ENCODE measurements at places on chromosomes 2 and 18.

- no peak for DNase-seq
Measured at GRCh38 chr2:148653437-148653836, 8.9 kb downstream of the EPC2 start.

DNA sequence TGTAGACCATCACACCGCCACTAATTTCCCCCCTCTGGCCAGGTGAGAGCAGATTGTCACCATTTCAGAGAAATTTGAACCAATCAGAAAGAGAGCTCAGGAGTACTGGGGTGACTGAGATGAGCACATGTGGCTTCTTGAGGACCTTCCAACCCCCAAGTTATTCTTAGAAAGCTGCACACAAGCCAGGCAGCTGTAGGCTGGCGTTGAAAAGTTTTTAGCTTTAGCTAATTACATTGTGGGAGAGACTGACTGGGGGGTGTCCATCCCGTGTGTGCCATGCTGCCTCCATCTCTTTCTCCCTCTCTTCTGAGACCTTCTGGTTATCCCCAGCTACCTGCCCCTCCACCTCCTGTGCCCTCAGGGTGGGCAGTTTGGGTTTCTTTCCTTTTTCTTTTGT is 154.0 kb downstream of the AGAP1 start:
- no peak for DNase-seq

DNA sequence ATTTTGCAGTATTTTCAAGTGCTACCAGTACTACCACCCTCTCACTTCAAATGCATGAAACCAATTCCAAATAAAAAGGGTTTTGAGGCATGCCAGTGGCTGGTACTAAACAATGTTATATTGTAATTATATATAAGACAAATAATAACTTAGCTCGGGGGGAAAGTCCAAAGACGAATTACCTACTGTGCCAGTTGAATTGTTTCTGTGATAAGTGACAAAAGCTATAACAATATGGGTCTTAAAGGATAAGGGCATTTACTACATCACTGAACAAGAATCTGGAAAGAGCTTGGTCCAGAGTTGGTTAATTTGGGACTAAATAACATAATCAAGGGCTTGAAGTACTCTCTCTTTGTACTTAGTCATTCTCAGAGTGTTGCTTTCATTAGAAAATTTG is 404.7 kb upstream of the CHAC2 start:
- DNase-seq = no peak

DNA sequence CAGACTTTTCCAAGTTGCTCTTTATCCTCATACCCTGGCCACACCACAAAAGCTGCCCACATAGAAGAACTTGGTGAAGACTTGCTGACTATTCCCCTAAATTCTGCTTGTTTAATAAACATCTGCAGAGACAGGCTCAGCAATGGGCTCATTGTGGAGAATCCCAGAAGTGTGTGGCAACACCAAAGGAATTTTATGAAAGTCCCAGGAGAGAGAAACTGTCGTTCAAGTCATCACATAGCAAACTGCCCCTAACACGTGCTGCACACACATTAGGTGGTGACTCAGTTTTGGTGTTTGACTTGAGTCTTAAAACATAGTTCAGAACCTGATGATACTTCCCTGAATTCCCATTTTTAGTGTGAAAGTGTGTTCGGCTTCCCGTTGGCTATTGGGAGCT is 38.6 kb downstream of the CYP1B1 start:
- DNase-seq = no peak

GRCh38 chr2:58560531-58560930 is 319.4 kb upstream of the FANCL start:
- DNase-seq = no peak

DNA sequence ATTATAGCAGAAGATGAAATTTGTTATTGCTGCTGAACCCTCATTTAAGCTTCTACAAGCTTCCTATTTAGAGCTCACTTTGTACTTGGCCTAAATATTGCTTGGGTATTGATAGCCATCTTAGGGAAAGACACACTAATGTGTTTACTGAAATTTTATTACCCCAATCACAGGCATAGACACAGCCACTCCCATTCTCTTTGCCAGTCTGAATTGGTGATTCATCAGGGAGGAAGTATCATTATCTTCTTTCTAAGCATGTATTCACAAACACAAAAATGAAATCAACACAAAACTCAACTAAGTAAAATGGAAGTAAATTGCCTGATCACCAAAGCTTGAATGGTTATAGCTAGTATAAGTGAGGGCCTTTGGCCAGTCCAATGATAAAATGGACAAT is 666.3 kb downstream of the TSN start:
- DNase-seq = no peak

DNA sequence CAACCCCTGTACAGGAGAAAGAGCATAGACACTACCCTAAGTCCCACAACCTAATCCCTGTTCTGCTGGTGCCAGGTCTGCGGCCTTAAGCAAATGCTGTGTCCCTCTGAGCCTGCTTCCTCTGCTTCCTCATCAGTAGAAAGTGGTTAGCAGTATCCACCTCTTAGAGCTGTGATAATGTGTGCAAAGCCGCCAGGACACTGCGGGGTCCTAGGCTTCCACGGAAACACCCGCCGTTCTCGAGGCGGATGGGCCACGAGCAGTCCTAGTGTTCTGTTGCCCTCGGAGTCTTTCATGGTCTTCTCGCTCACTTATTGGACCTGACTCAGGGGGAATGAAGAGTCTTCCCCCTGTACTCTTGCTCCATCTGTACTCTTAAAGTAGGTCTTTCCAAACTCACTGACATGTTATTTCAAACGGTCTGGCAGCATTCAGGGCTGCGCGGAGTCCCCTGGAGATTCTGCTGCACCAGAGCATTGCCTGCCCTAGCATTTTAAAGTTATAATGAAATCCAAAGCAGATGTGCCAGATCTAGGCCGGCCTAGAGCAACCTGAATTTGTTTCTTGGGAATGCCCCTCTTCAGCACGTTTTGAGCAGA is 107.2 kb upstream of the ZNF236 start:
- DNase-seq = no peak

- no peak for DNase-seq
Measured at GRCh38 chr2:8761529-8762164, 75.8 kb downstream of the KIDINS220 start.

- DNase-seq = no peak
Measured at GRCh38 chr2:54577944-54578647, 122.0 kb downstream of the SPTBN1 start.

GRCh38 chr2:25479761-25480160 is 138.0 kb upstream of the DNMT3A start:
- DNase-seq = no peak

DNA sequence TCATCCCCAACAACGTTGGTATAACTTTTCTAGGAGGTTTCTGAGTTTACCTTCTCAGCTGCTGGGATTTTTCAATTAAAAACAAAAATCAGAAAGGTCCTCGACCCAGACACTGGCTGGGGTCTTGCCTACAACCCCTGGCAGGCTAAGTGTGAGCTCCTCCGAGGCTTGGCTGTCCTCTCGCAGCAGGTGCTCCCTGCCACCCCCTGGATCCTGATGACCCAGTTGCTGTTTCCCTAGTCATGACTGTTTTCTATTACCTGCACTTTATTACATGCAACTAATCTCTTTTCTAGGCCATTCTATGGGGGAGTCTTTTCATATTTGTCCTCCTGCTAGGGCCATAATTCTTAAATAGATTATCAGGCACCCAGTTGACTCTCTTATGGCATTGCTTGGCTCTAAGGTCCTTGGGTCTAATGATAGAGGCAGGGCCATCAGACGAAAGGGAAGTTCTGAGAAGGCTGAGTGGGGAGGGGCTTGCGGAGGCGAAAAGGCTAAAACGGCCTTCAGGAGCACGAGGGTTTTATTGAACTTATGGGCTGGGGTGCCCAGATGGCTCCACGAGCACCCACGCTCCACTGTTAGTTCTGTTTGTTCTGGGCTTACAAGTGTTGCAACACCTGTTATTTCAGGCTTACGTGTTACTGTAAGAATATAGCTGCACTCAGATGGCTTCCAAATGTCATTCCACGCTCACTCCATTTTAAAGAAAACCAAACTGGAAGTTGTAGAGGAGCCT is 166.0 kb downstream of the NCK2 start:
- no peak for DNase-seq

GRCh38 chr18:6646801-6647200 is 82.7 kb upstream of the ARHGAP28 start:
- DNase-seq = no peak

GRCh38 chr2:174482854-174483253 is 4.0 kb downstream of the GPR155 start:
- no peak for DNase-seq

- DNase-seq = no peak
Measured at GRCh38 chr2:105822186-105822585, 77.5 kb downstream of the NCK2 start.

DNA sequence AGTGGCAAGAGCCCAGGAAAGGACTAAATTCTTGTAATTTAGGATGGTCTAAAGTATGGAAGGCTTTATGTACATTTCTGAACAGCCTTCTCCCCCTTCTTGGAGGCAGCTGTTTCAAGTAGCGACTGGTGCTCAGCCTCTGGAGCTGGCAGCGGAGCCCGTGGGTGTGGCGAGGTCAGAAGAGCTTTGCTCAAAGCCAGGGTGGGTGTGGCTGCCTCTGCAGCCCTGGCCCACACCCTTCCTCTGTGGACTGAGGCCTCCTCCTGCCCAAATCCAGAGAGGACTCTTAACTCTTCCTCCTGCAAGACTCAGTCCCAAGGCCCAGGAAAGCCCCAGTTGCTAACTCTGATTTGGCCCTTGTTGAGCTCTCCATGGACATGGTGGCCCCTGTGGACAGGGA is 202.1 kb upstream of the REV1 start:
- DNase-seq = no peak

DNA sequence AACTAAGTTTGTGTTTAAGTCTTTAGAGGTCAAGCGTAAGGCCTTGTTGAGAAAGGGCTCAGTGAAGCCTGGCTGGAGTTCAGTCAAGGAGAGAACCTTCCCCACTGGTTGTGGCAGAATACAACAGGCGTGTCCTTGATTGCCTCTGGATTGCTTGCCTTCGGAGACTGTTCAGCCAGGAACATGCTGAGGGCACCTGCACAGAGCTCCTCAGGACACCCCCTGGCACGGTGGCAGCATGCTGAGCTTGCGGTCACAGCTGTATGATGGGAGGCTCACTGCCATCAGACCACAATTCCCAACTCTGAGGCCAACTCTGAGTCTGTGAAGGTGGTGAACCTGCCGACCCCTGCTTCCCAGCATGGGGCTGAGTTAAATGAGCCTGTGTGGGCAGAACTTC is 130.0 kb downstream of the LPIN1 start:
- DNase-seq = no peak

DNA sequence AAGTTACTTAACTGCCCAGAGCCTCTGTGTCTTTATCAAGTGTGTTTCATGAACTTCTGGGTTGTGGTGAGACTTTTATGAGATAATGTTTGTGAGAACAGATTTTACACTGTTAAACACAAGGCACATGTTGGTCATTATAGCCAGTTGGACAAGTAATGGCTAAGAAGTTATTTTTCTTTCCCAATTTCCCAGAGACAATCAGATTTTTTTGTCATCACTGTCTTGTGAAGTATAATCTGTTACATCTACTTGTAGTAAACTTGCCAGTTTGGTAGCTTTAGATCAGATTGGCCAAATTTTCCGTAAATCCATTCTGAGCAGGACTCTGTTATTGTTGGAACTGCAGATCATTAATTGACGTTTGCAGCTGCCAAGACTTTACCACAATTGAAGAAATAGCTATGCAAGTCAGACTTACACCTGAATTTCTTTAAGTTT is 838.8 kb downstream of the SLC4A3 start:
- no peak for DNase-seq

DNA sequence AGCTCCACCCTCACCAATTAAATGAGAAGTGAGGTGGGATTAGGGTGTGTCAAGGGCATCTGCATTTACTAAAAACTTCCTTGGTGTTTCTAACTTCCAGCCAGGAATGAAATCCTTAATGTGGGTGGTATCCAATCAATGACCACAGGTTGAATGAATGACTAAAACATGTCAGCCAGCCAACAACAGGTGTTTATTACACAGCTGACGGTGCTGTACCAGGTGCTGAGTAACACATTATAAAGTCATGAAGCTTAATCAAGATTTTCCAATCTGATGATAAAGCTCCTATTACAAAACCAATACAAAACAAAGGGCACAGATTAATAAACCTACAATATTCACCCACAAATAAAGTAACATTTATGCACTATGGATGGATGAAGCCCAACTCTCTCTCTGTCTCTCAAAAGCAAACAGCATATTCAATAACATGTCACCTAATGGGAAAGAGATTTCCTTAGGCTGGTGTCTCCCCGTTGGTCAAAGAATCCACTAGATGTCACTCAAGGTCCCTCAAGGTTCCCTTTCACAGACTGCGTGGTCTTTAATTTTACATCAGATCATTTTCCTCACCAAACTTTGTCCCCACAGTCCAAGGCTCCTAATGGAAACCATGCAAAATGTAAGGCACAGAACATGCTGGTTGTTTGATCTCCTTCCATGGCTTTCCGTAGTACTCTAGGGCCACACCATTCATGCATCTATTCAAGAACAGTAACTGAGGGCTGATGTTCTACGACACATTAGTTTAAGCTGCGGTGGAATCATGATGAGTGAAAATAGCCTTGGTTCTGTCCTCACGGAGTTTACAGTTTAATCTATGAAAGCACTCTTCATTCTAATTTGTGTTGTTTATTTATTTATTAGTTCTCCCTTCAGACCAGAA is 6.4 kb upstream of the PTPN4 start:
- DNase-seq = peak; percentile 5

DNA sequence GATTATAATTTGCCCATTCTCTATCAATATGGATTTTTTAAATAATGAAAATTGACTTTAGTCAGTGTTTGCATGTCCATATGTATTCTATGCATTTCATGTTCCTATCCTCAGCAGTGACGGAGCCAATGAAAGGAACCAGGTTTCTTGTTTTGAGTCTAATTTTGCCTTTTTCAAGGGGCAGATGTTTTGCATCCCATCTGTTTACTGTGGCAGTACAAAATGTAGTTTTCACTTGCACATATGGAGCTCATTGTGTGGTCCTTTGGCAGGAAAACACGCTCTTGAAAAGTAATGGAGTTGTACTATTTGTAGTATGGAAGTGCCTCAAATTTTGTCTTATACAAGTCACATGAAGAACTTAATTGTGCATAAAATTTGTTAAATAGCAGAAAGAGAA is 127.8 kb downstream of the AGPS start:
- no peak for DNase-seq

DNA sequence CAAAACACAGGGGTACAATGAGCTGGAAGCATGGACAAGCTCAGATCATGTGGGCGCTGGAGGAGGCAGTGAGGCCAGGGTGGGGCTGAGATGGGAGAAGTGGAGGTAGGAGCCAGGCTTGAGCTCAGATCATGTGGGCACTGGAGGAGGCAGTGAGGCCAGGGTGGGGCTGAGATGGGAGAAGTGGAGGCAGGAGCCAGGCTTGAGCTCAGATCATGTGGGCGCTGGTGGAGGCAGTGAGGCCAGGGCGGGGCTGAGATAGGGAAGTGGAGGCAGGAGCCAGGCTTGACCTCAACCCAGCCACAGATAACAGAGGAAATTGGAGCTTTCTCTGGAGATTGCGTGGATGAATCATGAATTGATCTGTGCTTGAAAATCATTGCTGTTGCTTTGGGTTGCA is 48.3 kb upstream of the TMEM18 start:
- no peak for DNase-seq

- DNase-seq = no peak
Measured at GRCh38 chr2:1246239-1246638, 167.0 kb upstream of the TPO start.
